ENCODE measurements at places on chromosomes 4 and X.

DNA sequence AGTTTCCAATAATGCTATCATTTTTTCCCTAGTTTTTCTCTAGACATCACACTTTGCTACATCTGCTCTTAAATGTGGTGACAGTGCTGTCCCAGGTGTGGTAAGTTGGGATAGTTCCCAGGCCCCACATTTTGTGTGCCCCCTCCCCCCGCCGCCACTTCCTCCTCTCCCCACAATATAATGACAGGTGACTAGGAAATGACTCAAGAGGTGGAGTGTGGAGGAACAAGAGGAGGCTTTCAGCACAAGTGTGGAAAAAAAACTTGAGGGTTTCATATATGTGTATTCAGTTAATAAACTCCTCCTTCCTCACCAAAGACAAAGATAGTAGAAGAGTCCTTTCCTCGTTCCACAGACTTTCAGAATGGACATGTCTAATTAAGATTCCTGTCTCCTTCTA, 18.3 kb upstream of the IL21 start:
- no peak for DNase-seq

GRCh38 chrX:14084466-14084865, 54.8 kb upstream of the GEMIN8 start:
- peak; percentile 6 for DNase-seq

GRCh38 chrX:132883358-132883915, 75.0 kb downstream of the HS6ST2 start:
- DNase-seq = no peak

GRCh38 chrX:15173411-15173810, 96.5 kb downstream of the ASB9 start:
- no peak for DNase-seq

DNA sequence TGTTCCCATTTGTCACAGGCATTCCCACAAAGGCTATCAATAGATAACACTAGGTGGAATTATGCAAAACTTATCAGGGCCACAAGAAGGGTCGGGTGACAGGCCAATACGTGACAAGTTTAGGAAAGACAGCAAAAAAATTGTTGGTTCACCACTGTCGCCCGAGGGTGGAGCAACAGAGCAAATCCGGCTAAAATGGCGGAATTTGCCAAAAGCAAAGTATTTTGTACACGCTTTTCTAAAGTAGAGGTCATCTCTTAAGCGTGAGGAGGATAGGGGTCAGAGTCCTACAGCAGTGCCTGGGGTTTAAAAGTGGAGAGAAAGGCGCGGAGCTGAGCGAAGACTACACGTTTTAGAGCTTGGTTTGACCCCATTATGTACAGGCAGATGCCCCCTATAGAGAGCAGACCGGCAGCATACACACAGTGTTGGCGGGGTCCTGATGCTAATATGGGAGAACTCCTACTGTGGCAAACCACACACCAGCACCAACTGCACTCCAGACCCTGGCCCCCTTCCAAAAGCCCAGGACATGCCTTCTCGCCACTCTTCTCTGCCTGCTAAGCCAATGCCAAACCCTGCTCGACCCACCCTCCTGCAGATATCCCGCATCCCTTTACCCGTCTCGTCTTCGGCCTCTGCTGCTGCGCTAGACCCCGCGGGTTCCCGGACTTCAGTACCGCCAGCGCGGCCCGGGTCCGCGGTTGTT, 733 bp downstream of the CCNA2 start:
- peak; percentile 2 for DNase-seq

DNA sequence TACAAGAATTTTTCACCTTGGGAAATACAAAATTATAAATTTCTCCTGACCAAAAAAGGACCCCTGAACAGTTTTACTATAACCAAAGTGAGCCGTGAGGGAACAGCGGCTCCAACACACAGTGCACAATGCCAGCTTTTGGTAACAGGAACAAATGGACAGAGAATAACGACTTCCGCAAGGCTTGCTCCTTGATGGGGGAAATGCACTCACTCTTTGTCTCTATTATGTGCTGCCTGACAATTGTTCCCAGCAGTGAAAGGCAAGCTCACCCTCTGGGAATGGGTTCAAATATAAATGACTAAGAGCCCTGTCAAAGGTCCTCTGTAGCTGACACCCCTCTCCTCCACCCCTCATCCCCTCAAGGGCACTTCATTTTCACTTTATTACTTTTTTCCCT, 325.8 kb upstream of the GALNT7 start:
- no peak for DNase-seq

GRCh38 chr4:159042097-159042605, 60.7 kb upstream of the RAPGEF2 start:
- peak; percentile 6 for DNase-seq

- DNase-seq = peak; percentile 89
Observed at GRCh38 chr4:79050541-79050880, 111.3 kb upstream of the PAQR3 start.

- no peak for DNase-seq
Observed at GRCh38 chrX:43953218-43953617, 20.0 kb downstream of the NDP start.

GRCh38 chr4:152348670-152349069, 187.2 kb downstream of the FBXW7 start:
- DNase-seq = no peak

DNA sequence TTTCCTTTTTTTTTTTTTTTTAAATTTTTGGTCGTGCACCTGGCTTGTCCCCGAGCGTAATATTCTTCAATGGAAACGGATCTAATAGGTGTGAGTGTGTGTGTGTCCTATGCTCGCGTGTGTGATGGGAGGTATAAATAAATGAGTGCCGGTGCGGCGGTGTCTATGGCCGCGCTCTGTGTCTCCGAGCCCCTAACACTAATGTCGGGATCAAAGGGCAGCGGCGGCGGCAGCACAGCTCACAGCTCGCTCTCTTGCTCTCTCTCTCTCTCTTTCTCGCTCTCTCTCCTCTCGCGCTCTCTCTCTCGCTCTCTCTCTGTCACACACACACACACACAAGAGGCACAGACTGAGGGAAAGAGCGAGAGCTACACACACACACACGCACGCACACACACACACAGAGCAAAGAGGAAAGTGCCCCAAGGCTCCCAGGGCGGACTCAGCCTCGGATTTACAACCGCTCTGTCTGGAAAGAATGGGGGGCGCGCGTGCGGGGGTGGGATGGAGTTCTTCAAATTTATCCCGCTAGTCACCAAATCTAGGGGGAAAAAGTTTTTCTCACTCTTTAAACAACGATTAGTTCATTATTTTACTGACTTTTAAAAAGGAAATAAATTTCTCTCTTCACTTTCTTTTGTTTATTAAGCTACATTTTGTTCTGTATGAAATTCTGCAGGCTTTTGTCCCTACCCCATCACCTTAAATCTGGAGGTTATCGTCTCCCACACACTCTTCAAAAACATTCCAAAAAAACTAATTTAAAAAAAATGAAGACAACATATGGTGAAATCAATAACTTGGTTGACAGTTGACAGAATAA, at the start of gene ZNF827:
TSS of gene ZNF827 (minus strand) at position 206 of the 823 bp plus-strand sequence. CDS start 416 bp downstream, outside the sequence.
- DNase-seq = peak; percentile 21

DNA sequence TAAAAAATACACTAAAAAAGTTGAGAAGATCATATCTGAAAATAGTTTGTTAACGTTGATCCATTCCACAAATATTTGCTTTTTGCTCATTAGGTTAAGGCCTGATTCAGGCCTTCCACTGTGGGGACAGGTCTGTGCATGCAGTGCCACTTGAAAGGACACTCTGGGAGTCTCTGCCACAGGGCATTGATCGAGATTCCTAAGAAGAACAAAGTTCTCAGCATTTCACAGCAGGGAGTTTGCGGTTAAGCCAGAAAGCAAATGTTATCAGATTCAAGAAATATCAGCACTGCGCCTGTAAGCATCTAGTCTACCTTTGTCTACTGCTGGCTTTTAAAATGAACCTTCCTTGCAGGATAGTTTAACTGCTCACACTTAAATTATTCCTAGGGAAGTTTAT, 62.2 kb upstream of the TNIP3 start:
- DNase-seq = no peak

- DNase-seq = no peak
Observed at GRCh38 chr4:31467781-31468180, 747.6 kb downstream of the PCDH7 start.

DNA sequence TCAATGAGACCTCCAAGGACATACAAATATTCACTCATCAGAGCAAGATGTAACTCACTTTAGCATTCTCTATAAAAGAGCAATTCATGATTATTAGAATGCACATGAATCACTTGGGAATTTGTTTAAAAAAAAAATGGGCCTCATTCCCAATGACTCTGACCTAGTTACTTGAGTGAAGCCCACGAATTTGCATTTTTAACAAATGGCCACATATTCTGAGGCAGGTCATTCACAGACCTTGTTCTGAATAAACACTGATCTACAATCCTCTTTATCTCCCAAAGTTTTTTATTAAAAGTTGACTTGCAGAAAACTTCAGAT, 255.1 kb upstream of the VEGFC start:
- DNase-seq = no peak
